Activated CD4-positive, alpha-beta T cell treated with anti-CD3 and anti-CD28 coated beads for 4 hours (primary cell): ENCODE measurements at places on chromosomes 6 and 20.

GRCh38 chr6:131575834-131576478 is 2.9 kb downstream of the ARG1 start:
- no peak for DNase-seq

DNA sequence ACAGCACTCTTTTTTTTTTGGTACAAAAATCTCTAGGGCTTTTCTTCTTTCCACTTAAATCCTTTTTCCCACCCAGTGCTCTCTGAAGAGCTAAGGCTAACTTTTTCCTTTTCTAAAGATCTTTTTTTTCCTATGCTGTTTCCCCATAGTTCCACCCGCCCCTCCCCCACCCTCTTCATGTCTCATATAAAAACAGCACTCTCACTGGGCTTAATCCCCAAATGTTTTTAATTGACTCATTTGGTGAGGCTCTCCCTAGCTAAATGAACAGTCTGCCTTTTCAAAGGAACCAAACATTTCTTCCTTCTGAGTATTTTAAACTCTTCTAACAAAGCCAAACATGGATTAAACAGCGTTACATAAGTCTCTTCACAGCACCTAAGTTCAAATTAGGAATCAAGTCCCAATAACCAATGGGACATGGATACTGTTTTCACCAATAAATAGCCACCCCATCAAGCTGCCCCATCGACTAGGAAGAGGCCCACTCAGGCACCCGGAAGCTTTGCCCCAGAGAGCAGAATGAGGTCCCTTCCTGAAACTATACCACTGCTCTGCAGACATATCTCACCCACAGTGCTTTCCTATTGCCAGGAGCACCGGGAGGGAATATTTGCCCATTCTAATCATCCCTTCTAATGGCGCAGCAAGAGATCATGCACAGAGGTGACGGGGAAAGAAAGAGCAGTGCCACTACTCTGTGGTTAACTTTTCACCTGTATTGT is 63.7 kb downstream of the ATXN1 start:
- DNase-seq = no peak

DNA sequence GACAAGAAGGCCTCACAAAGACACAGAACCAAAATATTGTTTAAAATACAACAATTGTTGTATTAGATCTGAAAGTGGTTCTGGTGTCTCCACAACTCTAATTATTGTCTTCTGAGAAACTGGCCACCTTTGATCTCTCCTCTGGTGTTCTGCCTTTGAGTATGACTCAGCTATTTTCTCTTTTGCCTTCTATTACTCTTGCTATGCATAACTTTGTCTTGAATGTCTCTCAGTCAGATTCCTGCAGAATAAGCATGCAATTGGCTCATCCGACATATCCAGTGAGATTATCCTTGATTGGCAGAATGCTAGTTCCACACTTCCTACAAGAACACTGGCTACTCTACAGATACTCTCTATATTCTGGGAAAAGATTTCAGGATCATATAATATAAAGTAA is 14.3 kb upstream of the EPM2A start:
- no peak for DNase-seq

DNA sequence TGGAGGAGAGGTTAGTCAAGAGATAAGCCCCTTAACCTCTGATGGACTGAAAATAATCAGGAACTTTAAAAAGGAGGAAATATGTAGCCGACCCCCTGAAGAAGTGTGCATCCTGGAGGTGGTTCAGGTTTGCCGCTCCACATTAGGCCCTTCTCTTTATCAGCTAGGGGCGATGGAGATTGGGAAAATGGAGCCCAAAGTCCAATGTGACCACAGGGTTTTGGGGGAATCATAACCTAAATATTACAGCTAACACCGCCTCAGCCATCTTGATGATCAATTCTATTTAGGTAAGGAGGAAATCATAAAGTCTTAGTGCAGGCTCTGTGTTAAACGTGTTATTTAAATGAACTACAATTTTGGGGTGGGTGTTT is 1.2 kb downstream of the OGFRL1 start:
- DNase-seq = no peak

- DNase-seq = no peak
These were observed 88.4 kb upstream of the PLEKHG1 start for GRCh38 chr6:150511313-150511712.

- DNase-seq = no peak
These were observed 228.8 kb upstream of the ECI2 start for GRCh38 chr6:4364172-4364571.

- DNase-seq = no peak
These were observed 1.3 kb downstream of the PIGU start for GRCh38 chr20:34675561-34675960.

GRCh38 chr6:145112711-145113148 is 622.6 kb downstream of the EPM2A start:
- DNase-seq = no peak

- DNase-seq = no peak
These were observed 73.9 kb upstream of the TGM3 start for GRCh38 chr20:2221921-2222320.
